ENCODE measurements at places on chromosomes 5 and 9. TPM values are rescaled to one million over a fixed set of nuclear protein-coding genes. Genes with fewer than 3 reads are reported as not detected.
A peak's percentile ranks its signal among the peaks of the same experiment; 100 is the strongest.

Gene PPP1R26
- 19.5 TPM for total RNA-seq

Gene SLC6A19
- total RNA-seq = not detected

Gene GLRA1
- total RNA-seq = not detected

Gene ANKRD18B
- 13.8 TPM for total RNA-seq

Gene ZNF189
- 19.0 TPM for total RNA-seq

Gene SLC25A2
- total RNA-seq = 0.81 TPM

Gene PHPT1
- total RNA-seq = 131 TPM

Gene RLN1
- total RNA-seq = not detected

Gene NR4A3
- total RNA-seq = 2.4 TPM

Gene TSLP
- not detected for total RNA-seq

Gene C9
- not detected for total RNA-seq

Gene ORM2
- not detected for total RNA-seq

Gene C5orf58
- total RNA-seq = not detected

GRCh38 chr5:84706678-84707641 is 322.3 kb upstream of the EDIL3 start:
- no peaks in the 10 kb centered on the region for H3K36me3 ChIP-seq
- no peaks in the 10 kb centered on the region for H3K4me1 ChIP-seq
- H3K27me3 ChIP-seq = no peaks in the 10 kb centered on the region
- no peak overlapping the region for H3K4me3 ChIP-seq

DNA sequence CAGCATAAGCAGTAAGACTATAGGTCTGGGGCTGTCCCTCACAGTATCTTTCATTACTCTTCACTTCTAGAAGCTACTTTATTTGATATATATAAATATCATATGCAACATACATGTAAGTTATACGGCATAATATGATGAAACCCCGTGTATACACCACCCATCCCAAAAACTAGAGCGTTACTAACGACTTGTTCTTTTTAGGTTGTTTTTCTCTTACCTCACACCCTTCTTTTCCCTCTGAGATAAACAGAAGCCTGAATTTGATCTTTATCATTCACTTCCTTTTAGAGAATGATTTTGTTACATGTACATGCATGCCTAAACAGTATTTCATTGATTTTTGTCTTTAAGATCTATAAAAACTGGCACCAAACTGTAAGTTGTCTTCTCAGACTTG is 3.7 kb downstream of the TRMO start:
- no peak for DNase-seq
- no peaks in the 10 kb centered on the region for H3K27me3 ChIP-seq
- no peak overlapping the region for H3K27ac ChIP-seq
- H3K4me1 ChIP-seq = peaks cover 17% of the 10 kb centered on the region

- no peak overlapping the region for H3K4me3 ChIP-seq
- peaks cover 11% of the 10 kb centered on the region for H3K4me1 ChIP-seq
- no peaks in the 10 kb centered on the region for H3K27me3 ChIP-seq
- no peaks in the 10 kb centered on the region for H3K36me3 ChIP-seq
- no peak for DNase-seq
These were observed 389.1 kb downstream of the ENC1 start for GRCh38 chr5:74251141-74252035.

- H3K36me3 ChIP-seq = no peaks in the 10 kb centered on the region
- H3K4me1 ChIP-seq = no peaks in the 10 kb centered on the region
- peaks cover 16% of the 10 kb centered on the region for H3K27me3 ChIP-seq
These were observed 244.9 kb upstream of the MVB12B start for GRCh38 chr9:126081746-126082145.

GRCh38 chr9:109908459-109909390 is 128.7 kb downstream of the PALM2AKAP2 start:
- H3K27ac ChIP-seq = no peak overlapping the region
- H3K36me3 ChIP-seq = no peaks in the 10 kb centered on the region
- DNase-seq = no peak

- no peak for DNase-seq
- no peaks in the 10 kb centered on the region for H3K36me3 ChIP-seq
- H3K27ac ChIP-seq = no peak overlapping the region
These were observed 70.4 kb upstream of the CTSV start for GRCh38 chr9:97109194-97109811.

DNA sequence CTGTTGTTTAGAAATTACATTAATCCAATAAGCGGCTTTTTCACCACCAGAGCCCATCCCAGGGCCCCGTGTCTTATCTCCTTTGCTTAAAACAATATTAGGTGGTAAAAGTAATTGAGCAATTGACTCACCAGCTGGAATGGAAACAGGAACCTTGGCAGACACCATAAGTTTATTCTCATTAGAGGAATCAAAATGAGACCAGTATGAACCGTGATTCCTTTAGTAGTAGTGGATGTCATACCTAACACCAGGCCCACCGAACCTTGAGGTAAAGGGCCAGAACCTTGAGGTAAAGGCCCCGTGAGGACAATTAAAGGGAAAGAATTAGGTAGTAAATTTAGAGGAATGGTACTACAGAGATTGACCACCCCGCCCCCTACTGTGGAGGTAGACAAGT is 16.5 kb downstream of the HSDL2 start:
- H3K36me3 ChIP-seq = peaks cover 35% of the 10 kb centered on the region
- H3K27me3 ChIP-seq = no peaks in the 10 kb centered on the region
- H3K27ac ChIP-seq = no peak overlapping the region
- H3K4me3 ChIP-seq = no peak overlapping the region
- H3K4me1 ChIP-seq = peaks cover 3% of the 10 kb centered on the region
- no peak for DNase-seq

DNA sequence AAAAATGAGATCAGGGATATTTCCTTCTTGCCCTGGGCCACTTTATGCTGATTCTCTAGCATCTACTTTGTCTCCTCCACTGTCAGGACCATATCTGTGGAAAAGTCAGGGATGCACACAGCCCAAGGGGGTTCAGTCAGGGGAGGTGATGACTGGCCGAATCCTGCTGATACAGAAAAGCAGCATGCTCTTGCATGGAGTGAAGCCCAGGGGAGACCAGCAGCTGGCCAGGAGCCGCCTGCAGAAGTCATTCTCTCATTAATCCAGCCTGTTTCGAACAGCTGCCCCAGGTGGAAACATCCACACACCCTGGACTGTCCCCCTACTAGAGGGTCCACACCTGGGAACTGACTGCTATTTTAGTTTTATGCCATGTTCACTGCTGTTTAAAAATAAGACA is 177.1 kb downstream of the ATP10B start:
- no peak for DNase-seq
- H3K27ac ChIP-seq = no peak overlapping the region
- no peaks in the 10 kb centered on the region for H3K27me3 ChIP-seq
- no peaks in the 10 kb centered on the region for H3K4me1 ChIP-seq

DNA sequence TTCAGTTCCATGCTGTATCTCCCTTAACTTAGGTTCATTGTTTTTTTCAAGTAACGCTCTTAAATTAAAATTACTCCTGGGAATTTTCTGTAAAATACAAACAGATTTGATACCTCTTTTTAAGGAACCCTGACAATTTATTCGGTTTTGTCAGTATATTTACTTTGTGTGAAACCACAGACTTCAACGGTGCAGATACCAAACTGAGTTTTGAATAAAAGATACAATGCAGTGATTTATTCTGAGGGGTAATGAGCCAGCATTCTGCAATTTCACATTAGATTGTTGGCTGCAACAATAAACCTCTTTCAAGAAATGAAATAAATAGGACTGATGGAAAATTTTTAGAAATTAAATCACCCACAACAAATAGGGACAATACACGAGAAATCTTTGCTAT is 308.6 kb upstream of the EDIL3 start:
- H3K36me3 ChIP-seq = no peaks in the 10 kb centered on the region
- H3K4me3 ChIP-seq = no peak overlapping the region
- H3K27ac ChIP-seq = peak overlapping the region; percentile 8
- DNase-seq = no peak

DNA sequence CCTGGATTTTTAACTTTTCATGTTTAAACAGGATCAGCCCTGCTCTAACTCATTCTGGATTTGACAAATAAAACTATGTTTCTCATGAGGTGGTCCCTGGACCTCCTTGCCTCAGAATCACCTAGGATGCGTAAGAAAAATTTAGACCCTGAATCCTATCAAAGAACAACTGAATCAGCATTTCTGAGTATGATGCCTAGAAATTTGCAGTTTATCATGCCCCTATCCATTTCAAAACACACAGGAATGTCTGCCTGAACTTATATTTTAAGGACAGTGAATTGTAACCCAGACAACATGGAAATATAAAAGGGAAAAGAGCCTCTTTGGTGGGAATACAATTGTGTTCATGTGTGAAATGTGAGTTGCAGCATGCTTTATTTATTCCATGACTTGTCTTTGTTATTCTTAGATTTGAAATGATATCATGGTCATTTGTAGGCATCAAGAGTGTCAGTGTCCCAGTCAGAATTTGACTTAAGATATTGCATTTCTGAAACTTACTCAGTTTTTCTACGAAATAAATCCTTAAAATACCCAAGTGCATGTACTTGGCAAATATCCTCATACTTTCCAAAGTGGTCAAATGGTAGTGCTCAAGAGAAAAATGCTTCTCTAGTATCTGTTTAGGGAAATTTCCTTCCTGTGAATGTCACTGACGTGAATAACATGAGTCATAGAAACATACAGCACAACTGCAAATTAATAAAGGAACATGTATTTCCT is 144.3 kb downstream of the GIN1 start:
- no peak overlapping the region for H3K27ac ChIP-seq
- peaks cover 9% of the 10 kb centered on the region for H3K36me3 ChIP-seq
- peaks cover 3% of the 10 kb centered on the region for H3K4me1 ChIP-seq
- DNase-seq = no peak
- no peak overlapping the region for H3K4me3 ChIP-seq

DNA sequence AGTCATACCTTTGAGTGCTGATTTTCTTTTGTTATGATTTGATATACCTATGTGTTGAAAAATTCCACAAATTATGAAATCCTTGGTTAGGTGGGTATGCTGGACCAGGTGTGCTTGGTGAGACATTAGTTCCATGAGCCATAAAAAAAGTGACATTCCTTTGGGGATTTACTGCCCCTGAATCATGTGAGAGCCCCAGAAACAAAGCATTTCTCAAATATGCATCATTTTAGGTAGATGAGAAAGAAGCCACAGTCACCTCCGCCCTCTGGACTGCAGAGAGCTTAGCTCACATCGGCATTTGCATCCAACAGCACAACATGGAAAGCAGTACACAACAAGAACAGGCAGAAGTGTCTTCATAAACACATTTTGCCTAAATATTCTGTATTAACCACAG is 55.3 kb downstream of the DAP start:
- no peak overlapping the region for H3K4me3 ChIP-seq
- H3K36me3 ChIP-seq = peaks cover 2% of the 10 kb centered on the region
- no peak for DNase-seq
- H3K4me1 ChIP-seq = peaks cover 37% of the 10 kb centered on the region

DNA sequence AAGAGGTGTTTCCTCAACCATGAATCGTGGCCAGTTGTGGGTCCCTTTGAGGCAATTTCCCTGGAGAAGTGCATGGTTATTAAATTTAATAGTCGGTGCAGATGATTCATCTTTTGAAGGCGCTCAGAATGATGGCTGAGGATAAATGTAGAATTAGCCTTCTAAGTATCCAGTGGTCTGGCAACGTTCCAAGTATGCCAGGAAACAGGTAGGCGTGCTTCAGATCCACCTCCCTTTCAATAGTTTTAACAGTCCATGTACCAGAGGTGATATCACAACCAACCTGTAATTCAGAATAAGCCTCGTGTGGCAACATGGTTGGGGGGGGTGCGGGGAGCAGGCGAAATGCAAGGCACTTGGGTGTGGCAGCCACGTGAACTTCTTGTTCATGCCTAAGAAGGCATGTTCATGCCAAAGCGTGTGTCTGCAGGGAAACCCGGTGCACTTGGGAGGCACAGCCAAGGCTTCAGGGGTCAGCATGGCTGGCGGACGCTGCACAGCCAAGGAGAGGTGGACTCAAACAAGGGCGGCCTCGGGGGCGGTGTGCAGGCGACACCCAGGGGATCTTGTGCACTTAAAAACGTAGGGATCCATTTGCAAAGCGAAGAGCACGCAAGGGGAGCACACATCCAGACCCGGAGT is 5.2 kb upstream of the NKD2 start:
- no peak overlapping the region for H3K27ac ChIP-seq
- no peak overlapping the region for H3K4me3 ChIP-seq
- peaks cover 54% of the 10 kb centered on the region for H3K27me3 ChIP-seq
- H3K4me1 ChIP-seq = peaks cover 7% of the 10 kb centered on the region
- DNase-seq = peak; percentile 80

DNA sequence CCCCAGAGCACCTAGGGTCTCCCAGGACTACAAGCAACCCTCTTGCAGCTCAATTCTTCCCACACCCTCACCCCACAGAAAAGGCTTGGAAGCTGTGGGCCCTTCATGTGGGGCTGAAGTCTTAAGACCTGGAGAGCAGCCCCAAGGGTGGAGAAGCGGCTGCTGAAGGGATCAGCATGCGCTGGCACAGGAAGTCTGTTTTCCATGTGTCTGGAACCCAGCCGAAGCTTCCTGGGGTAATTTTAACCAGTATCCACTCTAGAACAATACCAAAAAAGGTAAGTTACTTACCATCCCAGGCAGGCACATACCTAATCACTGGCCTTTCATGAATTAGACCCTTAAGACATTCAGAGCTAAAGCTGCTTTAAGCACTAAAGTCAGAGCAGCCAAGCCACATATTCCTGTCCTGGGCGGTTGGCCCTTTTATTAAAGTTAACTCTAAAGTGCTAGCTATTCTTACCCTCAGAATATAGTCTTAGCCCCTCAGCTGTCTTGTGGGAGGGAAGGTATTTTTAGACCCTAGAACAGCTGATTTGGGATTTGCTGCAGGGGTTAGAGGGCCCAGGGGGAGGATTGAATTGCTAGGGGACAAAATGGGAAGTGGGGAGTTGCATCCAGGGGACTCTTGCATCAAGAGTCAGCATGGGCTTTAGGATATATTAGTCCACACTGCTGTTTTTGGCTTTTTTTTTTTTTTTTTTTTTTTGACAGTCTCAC is 6.9 kb downstream of the IL17B start:
- H3K4me1 ChIP-seq = peaks cover 2% of the 10 kb centered on the region
- no peak overlapping the region for H3K27ac ChIP-seq
- H3K4me3 ChIP-seq = no peak overlapping the region
- H3K36me3 ChIP-seq = no peaks in the 10 kb centered on the region
- H3K27me3 ChIP-seq = no peaks in the 10 kb centered on the region

DNA sequence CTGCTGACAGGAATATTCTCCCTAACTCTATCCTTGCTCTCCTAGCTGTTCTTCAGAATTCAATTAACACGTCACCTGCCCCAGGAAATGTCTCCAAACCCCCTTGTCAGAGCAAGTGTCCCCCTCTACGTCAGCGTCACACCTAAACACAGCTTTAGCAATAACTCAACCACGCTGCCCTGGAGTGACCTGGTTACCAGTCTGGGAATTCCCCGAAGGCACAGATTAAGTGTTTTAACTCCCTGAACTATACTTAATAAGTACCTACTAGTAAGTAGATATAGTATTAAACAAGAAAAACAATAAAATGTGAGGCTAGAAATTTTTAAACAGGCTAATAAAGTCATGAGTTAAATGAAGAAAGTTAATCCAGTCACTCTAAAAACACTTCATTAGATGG is 78.4 kb downstream of the FANCC start:
- peaks cover 3% of the 10 kb centered on the region for H3K36me3 ChIP-seq
- no peak for DNase-seq
- no peak overlapping the region for H3K27ac ChIP-seq

GRCh38 chr9:86248746-86249145 is 10.7 kb downstream of the C9orf153 start:
- H3K36me3 ChIP-seq = no peaks in the 10 kb centered on the region
- peaks cover 14% of the 10 kb centered on the region for H3K4me1 ChIP-seq
- no peak for DNase-seq
- H3K27ac ChIP-seq = no peak overlapping the region
- H3K27me3 ChIP-seq = no peaks in the 10 kb centered on the region

Data from osteocyte (in vitro differentiated cells).